T1000 (cell line): ENCODE measurements at places on chromosomes 5 and 9.
A peak's percentile ranks its signal among the peaks of the same experiment; 100 is the strongest.

GRCh38 chr5:95989283-95990048, 27.8 kb upstream of the ELL2 start:
- DNase-seq, result no peak

- DNase-seq, result no peak
Measured at GRCh38 chr5:124477577-124477976, 268.9 kb downstream of the ZNF608 start.

DNA sequence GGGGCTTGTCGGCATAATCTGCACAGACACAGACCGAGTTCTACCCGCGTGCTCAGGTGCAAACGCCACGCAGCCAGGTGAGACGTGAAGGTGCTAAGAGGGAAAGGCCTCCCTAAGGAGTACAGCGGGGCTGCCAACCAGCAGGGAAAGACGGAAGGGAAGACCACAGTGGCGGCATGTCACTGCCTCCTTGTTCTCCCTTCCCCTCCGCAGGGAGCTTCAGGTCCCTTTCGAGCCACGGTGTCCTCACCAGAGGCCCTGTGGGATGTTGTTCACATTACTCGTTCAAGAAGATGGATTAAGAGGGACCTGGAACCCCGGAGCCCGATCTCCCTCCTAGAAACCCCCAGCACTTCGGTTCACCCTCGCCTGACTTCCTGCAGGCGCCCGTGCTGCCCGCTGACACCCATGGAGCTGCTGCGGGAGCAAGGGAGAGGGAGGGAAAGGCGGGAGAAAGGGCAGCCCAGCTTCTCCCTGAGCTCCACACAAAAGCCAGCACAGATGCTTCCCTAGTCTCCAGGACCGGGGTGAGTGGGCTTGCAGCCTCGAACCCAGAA, 686 bp downstream of the BRD9 start:
- DNase-seq, result no peak

DNA sequence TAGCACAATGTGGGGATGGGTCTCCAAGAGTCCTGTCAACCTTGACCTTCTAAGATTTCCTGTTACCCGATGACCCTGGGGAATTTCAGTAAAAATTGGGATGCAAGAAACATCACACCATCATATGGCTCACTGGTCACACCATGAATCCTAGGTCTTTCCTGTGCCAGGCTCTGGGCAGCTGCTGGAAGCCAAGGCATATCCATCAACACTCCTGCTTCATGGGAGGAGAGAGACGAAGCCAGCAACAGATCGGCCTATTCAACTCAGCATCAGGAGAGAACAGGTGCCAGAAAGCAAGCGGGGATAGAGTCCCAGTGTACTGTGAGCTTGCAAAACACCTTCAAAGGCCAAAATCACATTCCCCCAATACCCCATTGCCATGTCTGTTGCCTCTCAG, 6.5 kb upstream of the NEK6 start:
- no peak for DNase-seq

- no peak for DNase-seq
Measured at GRCh38 chr9:88873635-88874034, 117.6 kb upstream of the S1PR3 start.

- no peak for DNase-seq
Measured at GRCh38 chr5:170451747-170452365, 52.0 kb upstream of the KCNIP1 start.

- no peak for DNase-seq
Measured at GRCh38 chr5:36777105-36777757, 99.3 kb upstream of the NIPBL start.

- no peak for DNase-seq
Measured at GRCh38 chr9:133778336-133779013, 40.3 kb upstream of the SARDH start.

- DNase-seq, result no peak
Measured at GRCh38 chr5:91925249-91925648, 542.1 kb upstream of the ARRDC3 start.

- no peak for DNase-seq
Measured at GRCh38 chr5:52727576-52727975, 60.1 kb upstream of the ITGA1 start.

DNA sequence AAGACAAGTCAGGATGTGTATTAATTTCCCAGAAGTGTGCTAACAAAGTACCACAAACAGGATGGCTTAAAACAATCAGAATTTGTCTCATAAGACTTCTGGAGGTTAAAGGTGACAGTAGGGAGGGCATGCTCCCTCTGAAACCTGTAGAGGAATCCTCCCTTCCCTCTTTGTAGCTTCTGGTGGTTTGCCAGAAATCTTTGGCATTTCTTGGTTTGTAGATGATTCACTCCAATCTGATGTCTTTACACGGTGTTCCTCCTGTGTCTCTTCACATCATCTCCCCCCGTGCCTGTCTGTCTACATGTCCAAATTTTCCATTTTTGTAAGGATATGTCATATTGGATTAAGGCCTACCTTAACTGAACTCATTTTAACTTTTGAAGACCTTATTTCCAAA, 471.5 kb downstream of the ZNF608 start:
- DNase-seq, result no peak

- peak; percentile 30 for DNase-seq
Measured at GRCh38 chr9:17630531-17630949, 51.7 kb downstream of the SH3GL2 start.

DNA sequence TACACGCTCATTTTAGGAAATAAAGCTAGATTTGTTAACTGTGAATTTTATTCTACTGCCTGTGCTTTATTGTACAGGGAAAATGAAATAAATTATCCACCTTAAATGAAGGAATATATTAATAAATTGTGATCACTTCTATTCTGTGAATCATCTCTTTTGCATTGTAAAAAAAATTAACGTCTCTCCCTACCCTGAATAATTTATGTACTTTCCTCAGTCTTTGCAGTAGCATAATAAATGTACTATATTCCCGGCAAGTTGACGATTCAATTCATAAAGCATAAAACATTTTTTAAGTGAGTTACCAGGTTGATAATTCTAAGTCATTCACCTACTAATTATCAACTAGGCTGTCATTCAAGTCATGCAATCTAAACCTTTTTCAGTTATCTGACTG, 1425.3 kb upstream of the CDH9 start:
- no peak for DNase-seq

DNA sequence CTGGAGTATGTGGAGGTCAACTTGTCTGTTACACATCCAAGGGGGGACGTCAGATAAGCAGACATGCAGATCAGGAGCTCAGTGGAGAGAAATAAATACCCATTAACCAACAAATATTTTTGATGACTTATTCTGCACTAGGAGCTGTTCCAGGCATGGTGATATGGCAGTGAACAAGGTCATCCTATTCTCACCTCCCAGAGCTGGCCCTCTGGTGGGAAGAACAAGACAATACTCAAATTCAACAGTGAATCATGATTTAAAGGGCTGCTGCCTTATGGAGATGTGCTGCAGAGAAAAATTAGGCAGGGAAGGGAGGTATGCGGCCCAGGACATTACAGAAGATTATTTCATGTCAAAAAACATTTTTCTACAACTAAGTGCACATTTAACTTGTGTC, 36.5 kb downstream of the SYK start:
- DNase-seq, result no peak

DNA sequence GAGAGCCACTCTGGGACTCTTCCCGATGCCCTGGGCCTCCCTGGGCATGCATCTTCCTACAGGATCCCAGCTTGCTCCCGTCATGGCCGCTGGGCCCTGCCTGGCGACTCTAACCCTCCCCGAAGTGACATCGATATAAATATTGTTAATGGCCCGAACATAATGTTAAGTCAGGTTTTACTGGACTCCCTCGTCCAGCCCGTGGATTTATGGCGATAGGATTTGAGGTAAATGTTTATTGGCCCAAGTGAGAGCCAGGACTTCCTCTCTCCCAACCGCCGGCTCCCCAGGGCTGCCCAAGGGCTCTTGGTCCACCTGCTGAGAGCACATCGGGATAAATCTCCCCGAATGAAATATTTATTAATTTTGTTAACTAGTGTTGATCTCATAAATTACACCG, 246.3 kb downstream of the PBX3 start:
- DNase-seq, result no peak

- no peak for DNase-seq
Measured at GRCh38 chr9:135659252-135659651, 3.9 kb upstream of the LCN9 start.

- no peak for DNase-seq
Measured at GRCh38 chr5:172603251-172603806, 37.7 kb upstream of the NEURL1B start.

DNA sequence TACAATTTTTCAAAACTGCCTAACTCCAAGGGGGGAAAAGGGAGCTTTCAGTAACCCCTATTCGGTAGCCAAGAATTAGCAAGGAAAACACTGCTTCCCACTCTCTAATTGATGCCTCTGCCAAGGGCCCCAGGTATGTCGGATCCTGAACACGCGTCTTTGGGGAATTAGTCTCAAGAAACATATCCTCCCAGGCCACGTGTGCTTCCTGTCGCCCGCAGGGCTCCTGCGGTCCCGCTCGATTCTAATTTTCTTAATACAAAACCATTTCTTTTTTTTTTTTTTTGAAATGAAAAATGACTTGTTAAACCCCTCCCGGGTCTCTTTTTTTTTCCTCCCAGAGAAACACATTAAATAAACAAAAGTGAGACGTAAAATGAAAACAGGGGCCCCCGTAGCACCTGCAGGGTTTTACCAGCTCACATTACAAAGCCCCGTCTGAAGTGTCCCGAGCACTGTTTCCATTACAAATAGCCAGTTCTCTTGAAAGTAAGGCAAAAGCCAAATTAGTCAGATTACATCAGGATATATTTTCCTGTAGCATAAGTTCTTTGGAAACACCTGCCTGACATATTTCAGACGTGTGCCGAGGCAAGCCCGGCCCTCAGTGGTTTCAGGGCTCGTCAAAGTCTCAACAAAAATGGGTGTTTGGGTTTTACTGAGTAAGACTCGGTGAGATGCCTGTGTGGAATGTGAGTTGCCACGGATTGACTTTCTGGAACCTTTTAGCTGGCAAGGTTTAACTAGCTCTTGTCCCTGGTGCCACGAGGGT, 21.5 kb downstream of the SMIM23 start:
- DNase-seq, result no peak

DNA sequence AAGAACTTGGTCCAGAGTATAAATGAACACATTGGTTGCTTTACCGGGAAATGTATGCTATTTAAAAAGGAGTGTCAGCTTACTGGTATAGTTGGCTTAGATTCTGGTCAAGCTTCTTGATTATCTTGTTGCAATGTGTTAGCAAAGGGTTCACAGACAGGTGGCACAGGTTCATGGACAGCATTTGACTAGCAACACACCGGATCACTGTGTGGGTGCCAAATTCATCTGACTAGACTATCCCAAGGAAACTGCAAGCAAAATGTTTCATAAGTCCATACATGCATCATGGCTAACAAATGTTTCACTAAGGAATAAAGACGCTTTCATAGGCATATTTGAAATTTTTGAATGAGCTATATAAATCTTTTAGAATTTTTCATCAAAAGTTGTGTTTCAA, 274.1 kb downstream of the PLK2 start:
- no peak for DNase-seq

DNA sequence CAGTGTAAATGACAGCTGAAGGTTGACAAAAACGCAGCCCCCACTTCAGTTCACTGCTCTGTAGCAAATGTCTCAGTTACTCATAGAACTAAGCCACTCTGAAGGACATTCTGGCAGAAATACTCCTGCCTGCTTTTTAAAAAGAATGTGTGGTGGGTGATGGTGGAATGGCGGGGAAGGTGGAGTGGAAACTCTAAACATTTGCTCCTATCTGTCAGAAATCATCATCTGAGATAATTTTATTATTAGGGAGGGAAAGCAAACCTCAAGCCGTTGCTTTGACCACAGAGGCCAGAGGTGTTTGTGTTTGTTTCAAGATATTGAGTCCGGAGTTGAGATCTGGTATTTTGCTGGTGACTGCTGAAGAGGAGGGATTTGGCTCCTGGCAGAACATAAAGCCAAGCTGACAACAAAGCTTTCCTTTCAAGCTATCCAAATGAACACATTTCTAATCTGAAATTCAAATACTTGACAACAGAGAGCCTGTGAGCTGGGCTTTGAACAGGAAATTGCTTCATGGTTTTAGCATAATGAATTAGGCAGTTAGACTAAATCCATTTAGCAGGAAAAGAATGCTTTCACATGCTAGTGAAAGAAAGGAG, 362.7 kb downstream of the CSNK1G3 start:
- no peak for DNase-seq

GRCh38 chr5:167442922-167443321, 848.5 kb upstream of the WWC1 start:
- DNase-seq, result no peak

DNA sequence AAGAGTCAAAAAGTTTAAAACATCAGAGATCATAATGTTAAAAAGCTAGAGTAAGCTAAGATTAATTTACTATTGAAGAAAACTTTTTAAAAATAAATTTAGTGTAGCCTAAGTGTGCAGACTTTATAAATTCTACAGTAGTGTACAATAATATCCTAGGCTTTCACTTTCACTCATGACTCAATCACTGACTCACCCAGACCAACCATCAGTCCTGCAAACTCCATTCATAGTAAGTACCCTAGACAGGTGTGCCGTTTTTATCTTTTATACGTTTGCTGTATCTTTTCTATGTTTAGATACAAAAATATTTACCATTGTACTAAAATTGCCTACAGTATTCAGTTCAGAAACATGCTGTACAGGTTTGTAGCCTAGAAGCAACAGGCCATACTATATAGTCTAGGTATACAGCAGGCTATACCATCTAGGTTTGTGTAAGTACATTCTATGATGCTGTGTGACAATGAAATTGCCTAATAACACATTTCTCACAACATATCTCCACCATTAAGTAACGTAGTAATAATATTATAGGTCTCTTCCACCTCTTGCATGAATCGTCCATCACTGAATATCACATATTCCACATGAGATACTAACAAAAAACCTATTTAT, 59.2 kb downstream of the MEGF9 start:
- no peak for DNase-seq

DNA sequence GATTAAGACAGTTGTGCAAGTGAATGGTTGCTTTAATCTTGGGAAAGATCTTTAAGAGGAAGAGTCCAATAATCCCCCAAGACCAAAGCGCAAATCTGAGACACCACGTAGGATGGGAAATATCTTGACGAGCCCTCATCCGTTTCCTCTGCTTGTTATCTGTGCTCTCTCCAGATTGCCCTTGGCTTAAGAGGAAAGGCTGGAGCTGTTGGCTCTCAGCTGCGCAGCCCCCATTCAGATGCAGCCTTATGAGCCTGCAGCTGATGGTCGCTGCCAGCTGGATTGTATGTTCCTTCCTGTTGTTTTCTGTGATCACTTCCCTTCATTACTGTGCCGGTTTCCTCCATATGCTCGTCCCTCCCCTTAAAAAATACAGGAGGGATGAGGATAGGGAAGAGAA, 47.7 kb downstream of the PWWP2A start:
- DNase-seq, result no peak

DNA sequence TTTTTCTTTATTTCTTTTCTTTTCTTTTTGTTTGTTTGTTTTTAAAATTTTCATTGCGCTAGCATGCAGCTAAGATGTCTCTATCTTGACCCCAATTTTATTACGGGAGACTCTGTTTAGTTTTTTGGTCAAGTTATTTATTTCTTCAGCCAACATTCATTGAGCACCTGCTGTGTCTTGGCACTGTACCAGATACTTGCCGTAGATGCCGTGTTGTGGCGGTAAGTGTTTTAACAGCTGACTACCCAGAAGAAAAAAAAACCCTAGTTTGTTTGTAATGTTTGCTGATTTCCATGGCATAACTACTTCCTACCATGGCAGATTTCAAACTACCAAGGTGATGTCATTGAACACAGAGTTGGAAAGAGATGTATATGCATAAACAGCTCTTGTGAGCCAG, 65.0 kb downstream of the UGCG start:
- DNase-seq, result no peak
